ENCODE measurements at places on chromosomes 13 and 19.

- no peaks in the 10 kb centered on the region for H3K4me1 ChIP-seq
- H3K27ac ChIP-seq, result no peak overlapping the region
- H3K4me3 ChIP-seq, result no peak overlapping the region
- no peak for DNase-seq
These were observed 10.4 kb upstream of the KLK15 start for GRCh38 chr19:50843701-50844221.

DNA sequence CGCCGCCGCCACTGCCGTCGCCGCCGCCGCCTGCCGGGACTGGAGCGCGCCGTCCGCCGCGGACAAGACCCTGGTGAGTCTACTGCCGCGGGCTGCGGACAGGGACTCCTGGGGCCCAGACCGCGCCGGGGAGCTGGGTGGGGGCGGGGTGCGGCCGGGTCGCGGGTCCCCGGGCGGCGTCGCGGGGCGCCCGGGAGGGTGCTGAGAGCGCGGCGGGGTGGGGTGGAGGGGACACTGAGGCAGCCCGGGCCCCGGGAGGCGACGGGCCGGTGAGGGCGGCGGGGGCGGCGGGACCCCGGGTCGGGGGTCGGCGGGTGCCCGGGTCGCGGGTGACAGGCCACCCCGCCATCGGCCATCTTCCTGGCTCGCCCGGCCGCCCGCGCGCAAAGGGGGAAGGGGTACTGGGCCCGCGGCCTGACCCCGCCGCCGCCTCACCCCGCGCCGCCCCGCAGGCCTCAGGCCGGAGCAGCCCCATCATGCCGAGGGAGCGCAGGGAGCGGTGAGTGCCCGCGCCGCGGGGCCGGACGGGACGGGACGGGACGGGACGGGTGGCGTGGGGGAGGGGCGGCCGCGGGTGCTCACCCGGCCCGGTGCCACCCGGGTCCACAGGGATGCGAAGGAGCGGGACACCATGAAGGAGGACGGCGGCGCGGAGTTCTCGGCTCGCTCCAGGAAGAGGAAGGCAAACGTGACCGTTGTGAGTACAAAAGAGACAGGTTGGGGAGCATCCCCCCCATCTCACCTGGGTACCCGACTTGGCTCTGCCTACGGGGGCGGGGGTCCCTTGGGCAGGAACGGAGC, 489 bp downstream of the CCNE1 start:
- peaks cover 10% of the 10 kb centered on the region for H3K4me1 ChIP-seq
- no peaks in the 10 kb centered on the region for H3K36me3 ChIP-seq
- no peak for DNase-seq
- H3K27ac ChIP-seq, result no peak overlapping the region
- peak overlapping the region; percentile 79 for H3K4me3 ChIP-seq

DNA sequence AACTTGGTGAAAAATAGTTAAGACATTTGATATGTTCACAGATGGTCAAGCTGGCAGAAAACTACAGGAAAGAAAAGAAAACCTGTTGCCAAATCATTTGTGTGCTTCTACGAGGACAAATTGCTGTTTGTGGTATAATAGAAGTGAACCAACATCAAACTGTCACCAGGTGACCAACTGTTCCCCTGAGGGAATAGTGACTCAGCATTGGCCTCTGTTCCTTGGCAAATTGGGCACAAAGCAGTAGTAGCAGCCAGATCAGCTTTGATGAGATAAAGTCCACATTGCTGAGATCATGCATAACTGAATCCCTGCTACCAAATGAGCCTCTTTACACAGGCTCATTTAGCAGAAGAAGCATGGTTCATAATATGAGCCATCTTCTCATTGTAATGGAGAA, 103.5 kb downstream of the POSTN start:
- H3K36me3 ChIP-seq, result no peaks in the 10 kb centered on the region
- no peaks in the 10 kb centered on the region for H3K27me3 ChIP-seq
- H3K4me1 ChIP-seq, result no peaks in the 10 kb centered on the region
- H3K27ac ChIP-seq, result no peak overlapping the region

GRCh38 chr13:108419768-108420167, 150.2 kb downstream of the TNFSF13B start:
- H3K27ac ChIP-seq, result no peak overlapping the region
- H3K4me1 ChIP-seq, result no peaks in the 10 kb centered on the region
- H3K4me3 ChIP-seq, result no peak overlapping the region
- H3K27me3 ChIP-seq, result no peaks in the 10 kb centered on the region
- no peak for DNase-seq

GRCh38 chr19:511101-511851, 4.0 kb downstream of the TPGS1 start:
- peak; percentile 87 for DNase-seq
- peaks cover 16% of the 10 kb centered on the region for H3K27me3 ChIP-seq
- no peaks in the 10 kb centered on the region for H3K36me3 ChIP-seq
- peaks cover 49% of the 10 kb centered on the region for H3K4me1 ChIP-seq

DNA sequence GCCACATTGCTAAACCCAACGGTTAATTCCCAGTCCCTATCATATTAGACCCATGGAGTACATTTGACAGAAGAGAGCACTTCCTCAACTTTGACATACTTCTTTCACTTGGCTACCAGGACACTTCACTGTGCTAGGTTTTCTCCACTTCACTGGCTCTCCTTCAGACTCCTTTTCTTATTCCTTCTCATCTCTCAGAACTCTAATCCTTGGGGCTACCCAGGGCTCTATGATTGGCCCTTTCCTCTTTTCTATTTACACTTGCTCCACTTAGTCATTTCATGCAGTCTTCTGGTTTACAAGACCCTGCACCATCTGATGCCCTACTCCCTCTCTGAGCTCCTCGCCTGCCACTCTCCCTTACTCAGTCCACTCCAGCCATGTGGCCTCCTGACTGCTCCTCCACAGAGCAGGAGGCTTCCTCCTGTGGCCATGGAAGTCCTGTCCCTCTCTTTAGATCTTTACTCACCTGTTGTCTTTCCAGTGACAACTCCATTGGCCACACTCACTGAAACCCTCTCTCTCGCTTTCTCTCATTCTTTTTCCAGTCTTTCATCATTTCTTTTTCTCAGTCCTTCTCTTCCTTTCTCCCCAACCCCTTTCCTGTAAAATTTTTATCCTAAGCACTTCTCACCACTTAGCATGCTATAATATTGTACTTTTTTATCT, 90.4 kb downstream of the TBC1D4 start:
- no peak for DNase-seq
- no peaks in the 10 kb centered on the region for H3K4me1 ChIP-seq
- H3K36me3 ChIP-seq, result no peaks in the 10 kb centered on the region

DNA sequence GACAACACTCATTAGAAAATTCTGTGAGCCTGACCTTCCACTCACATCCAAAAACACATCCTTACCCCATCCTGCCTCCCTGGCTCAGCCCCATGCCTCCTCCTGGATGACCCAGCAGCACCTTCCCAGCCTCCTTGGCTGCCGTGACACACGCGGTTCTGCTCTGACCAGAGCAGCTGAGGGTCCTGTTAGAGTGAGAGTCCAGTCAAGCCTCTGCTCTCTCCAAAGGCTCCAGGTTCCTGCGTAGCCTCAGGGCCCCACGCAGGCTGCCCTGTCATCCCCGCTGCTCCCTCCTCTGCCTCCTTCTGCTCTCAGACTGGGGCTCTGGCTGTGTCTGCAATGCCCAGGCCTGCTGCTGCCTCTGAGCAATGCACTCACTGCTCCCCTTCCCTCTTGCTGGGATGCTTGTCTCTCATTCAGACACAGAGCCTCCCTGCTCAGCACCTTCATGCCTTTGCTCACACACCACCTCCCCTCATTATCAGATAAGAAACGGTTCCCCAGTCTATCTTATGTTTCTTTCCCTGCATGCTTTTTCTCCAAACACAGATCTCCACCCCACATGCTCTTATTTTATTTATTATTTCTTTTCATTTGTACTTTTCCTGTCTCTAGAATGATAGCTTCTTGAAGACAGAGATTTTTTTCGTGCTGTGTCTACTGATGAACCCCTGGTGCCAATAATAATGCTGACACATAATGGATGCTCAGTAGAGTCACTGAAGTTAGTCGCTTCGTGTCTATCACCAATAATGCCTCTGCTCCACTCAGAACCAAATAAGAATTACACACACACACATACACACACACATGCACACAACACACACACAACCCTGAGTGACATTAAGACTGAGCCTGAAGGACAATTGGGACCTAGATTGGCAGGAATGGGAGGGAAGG, 10.2 kb upstream of the SIGLEC6 start:
- H3K36me3 ChIP-seq, result no peaks in the 10 kb centered on the region
- DNase-seq, result no peak
- no peaks in the 10 kb centered on the region for H3K4me1 ChIP-seq
- H3K4me3 ChIP-seq, result no peak overlapping the region
- H3K27ac ChIP-seq, result no peak overlapping the region

- no peak overlapping the region for H3K27ac ChIP-seq
- peaks cover 3% of the 10 kb centered on the region for H3K36me3 ChIP-seq
- H3K4me3 ChIP-seq, result no peak overlapping the region
- H3K4me1 ChIP-seq, result no peaks in the 10 kb centered on the region
- DNase-seq, result no peak
- peaks cover 6% of the 10 kb centered on the region for H3K27me3 ChIP-seq
These were observed 86.2 kb downstream of the ANKRD10 start for GRCh38 chr13:110828705-110829104.

DNA sequence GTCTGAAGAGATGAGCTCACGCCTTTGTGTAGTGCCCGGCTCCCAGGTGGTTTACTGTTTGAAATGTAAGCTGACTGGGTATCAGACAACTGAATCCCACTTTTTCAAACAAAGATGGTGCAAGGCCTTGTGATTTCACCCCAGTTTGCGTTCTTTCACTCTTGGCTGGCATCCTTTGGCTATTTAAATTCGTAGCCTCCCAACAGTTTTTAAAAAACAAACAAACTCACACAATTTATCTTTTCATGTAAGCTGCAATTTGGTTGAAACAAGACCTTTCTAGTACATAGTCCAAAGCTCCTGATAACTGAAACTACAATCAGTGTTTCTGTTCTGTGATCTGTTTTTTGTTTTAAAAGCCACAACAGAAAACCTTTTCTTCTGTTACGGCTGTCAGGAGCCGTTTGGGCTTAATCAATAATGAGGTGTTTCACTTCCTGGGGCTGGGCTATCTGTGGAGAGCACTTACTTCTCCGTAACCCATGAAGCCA, 65.1 kb upstream of the NPAS1 start:
- peaks cover 80% of the 10 kb centered on the region for H3K4me1 ChIP-seq
- H3K27me3 ChIP-seq, result peaks cover 4% of the 10 kb centered on the region
- peaks cover 4% of the 10 kb centered on the region for H3K36me3 ChIP-seq
- DNase-seq, result no peak
- H3K4me3 ChIP-seq, result peak overlapping the region; percentile 78
- H3K27ac ChIP-seq, result peak overlapping the region; percentile 92

GRCh38 chr19:46783670-46784069, 4.7 kb downstream of the SLC1A5 start:
- DNase-seq, result no peak
- H3K27ac ChIP-seq, result peak overlapping the region; percentile 86
- peaks cover 9% of the 10 kb centered on the region for H3K36me3 ChIP-seq
- peaks cover 5% of the 10 kb centered on the region for H3K27me3 ChIP-seq
- H3K4me1 ChIP-seq, result peaks cover 64% of the 10 kb centered on the region

DNA sequence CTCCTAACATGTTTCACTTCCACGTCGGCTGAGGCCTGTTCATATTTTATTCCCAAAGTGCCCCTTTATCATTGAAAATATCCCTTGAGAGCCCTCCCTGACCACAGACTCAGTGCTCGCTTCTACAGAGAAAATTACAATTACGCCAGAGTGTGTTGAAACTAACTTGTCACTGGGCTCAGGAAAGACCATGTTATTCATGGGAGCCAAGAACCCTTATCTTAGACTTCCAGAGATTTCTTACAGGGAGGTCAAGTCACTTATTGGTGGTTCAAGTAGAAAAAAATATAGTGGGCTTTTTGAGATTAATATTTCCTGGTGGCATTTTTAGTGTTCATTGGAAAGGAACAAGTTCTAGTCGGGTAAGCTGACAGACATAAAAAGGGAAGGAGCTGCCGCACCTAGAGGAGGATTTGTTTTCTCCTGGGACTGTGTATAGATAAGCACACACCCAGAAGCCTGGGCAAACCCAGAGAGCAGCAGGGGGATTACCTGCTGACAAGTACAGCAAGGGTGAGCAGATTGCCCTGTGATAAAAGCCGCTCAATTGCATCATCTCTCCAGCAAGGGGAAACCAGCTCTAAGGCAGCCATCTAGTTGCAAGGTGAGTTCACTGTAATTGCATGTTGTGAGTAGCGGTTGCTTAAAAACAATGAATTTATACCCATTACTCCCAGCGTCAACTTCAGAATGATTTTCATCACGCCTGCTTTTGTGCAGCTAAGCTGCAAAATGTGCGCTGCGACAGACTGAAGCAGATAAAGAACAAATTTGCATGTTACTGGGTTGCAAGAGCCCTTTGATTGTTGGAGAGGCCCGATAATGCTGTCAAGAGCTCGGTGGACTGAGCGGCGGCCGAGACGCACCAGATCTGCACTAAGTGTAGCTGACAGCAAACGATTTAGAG, 46.2 kb downstream of the DCT start:
- no peaks in the 10 kb centered on the region for H3K4me1 ChIP-seq
- no peak overlapping the region for H3K27ac ChIP-seq
- H3K36me3 ChIP-seq, result no peaks in the 10 kb centered on the region
- H3K4me3 ChIP-seq, result no peak overlapping the region

DNA sequence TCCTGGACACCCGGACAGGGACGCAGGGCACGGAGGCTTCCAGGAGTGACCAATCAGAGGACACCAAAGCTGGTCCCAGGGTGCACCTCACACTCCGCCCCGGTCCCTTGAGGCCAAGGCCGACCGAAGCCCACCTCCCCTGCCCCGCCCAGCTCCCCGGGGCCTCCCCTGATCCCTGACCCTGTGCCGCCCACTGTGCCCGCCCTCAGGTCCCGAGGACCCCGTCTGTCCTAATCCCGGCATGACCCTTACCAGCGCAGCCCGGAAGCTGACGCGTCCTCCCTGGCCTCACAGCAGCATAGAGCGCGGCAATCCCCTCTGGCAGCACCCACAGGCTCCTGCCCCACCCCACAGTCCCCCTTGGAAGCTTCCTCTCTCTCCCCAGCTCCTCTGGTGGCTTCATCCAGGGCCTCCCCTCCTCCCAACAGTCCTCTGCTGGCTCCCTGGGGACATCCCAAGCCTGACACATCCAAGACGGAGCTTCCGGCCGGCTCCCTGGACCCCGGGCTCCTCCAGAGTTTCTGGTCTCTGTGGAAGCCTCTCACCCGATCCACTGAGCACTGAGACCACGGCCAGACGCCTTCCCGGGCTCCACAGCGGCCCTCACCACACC, 7.4 kb upstream of the CDC34 start:
- H3K4me3 ChIP-seq, result no peak overlapping the region
- H3K36me3 ChIP-seq, result no peaks in the 10 kb centered on the region
- H3K4me1 ChIP-seq, result peaks cover 3% of the 10 kb centered on the region
- no peak overlapping the region for H3K27ac ChIP-seq
- peaks cover 5% of the 10 kb centered on the region for H3K27me3 ChIP-seq
- no peak for DNase-seq

- H3K4me3 ChIP-seq, result no peak overlapping the region
- H3K4me1 ChIP-seq, result no peaks in the 10 kb centered on the region
- no peak for DNase-seq
- no peaks in the 10 kb centered on the region for H3K36me3 ChIP-seq
- H3K27ac ChIP-seq, result no peak overlapping the region
- peaks cover 3% of the 10 kb centered on the region for H3K27me3 ChIP-seq
These were observed 333.2 kb downstream of the MYO16 start for GRCh38 chr13:108962654-108963053.

Data from immature natural killer cell (primary cell).